Suppressor macrophage treated with lipopolysaccharide for 4 hours (primary cell): ENCODE measurements at places on chromosomes 4 and X.

GRCh38 chr4:78624048-78624447 lies 72.5 kb downstream of the ANXA3 start:
- peak; percentile 55 for DNase-seq

GRCh38 chr4:38013461-38014366 lies 53.5 kb downstream of the PTTG2 start:
- DNase-seq, result no peak

DNA sequence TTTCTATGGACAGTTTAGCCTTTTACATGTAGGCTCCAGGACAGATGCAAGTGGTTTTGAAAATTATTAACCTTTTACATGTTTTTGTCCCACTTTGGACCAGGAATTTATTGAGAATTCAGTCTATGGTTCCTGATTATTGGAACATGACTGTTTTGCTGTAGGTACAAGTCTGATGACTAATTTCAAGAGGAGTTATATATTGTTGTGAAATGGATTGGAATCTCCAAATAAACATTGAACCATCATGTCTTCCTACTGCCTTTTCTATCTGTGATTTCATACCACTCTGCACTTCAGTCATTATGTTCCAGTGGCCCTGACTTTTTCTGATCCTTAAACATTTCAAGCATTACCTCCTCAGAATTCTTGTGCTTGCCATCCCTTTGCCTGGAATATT lies 35.9 kb downstream of the TBC1D19 start:
- no peak for DNase-seq

DNA sequence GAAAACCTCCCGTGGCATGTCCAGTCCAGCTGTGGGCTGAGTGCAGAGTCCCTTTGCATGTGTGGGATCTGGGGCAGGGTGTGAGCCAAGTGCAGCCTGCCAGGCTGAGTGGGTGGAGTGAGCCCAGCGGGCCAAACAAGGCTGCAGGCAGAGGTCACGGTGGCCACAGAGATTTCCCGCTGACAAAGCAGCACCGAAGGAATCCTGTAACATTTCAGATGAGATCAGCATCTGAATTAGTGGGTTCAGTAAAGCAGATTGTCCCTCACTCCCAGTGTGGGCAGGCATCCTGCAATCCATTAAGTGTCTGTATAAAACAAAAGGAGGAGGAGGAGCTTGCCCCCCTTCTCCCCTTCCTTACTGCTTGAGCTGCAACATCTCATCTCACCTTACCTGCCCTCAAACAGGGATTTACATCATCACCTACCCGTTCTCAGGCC lies 324.4 kb downstream of the FAT4 start:
- no peak for DNase-seq
